ENCODE measurements at places on chromosomes 6 and 20.

DNA sequence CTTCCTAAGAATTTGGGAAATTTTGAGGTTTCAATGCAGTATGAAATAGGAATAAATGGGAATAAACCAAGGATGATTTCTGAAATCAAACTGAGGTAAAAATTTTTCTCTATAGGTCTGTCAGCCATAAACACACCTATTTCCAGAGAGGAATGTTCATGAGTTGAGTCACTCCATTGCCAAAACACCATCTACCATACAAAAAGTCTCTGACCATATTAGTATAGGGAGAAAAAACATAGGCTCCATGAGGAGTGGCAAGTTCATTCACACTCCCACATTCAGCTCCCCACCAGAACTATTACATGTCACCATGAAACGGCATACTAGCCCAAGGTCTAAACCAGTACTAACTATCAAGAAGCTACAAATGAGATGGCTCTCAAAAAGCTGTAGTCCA, 9.6 kb downstream of the ZNF318 start:
- no peak for DNase-seq

- no peak for DNase-seq
Measured at GRCh38 chr6:7171119-7171518, 63.4 kb downstream of the RREB1 start.

DNA sequence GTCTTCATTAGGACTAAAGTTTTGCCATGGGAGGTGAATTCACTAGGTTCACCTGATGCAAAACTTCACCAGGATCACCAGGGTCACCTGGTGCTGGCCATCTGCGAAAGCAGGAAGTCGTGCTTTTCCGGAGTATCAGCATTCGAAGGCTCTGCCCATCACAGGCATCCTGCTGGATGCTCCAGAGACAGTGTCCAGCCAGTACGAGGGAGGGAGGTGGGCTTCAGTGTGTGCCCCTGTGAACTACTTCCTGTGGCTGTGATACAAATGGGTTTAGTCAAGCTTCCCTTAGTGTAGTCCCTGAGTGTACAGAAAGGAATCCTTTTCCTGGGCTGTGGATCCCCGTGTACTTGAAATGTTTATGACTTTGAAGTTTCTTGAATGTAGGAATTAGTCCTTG, 3.4 kb upstream of the RPS6KA2 start:
- DNase-seq, result no peak

DNA sequence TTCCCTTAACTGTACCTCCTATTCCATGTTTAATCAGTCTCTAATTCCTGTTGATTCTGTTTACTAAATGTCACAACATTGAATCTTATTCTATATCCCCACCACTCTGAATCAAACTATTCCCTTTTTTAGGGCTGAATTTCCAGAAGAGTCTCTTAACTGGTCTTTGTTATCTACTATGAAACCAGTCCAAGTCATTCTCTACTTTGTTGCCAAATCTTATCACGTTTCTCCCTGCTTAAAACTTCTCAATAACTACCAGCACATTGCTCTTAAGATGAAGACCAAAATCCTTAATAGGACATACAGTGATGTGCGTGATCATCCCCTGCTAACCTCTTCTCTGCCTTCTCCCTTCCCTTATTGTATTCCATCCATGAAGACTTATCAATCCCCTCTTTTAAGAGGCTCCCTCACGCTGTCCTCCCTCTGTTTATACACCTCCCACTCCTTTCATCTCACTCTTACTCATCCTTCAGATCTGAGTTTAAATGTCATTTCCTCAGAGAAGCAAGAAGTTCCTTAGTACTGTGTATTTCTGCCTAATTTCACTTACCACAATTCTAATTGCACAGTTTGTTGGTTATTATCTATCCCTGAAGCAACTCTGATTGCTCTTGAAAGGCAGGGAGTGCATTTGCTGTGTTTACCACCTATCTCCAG, 143.0 kb upstream of the AHI1 start:
- DNase-seq, result no peak

DNA sequence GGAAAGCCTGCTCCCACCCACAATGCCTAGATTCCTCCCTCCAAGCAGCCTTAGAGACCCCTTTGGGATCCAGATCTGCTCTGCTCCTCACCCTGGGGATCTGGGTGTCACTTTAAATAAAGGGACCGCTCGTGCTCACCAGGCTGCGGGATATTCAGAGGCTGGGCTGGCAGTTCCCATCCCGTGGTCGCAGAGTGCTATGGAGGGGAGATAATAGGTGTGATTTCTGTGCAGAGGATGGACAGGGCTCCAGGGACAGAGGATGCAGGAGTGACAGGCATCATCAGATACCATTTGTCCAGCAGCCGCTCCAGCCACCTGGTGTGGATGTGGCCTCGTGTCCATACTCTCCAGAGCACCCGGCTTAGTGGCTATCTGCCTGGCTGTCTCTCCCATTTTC, 415.9 kb upstream of the SULF2 start:
- DNase-seq, result no peak

GRCh38 chr6:52424513-52424912, 4.4 kb downstream of the EFHC1 start:
- DNase-seq, result no peak

GRCh38 chr6:25035174-25035511, 99.4 kb upstream of the RIPOR2 start:
- DNase-seq, result no peak
